ENCODE measurements at places on chromosomes 4 and X.
A peak's percentile ranks its signal among the peaks of the same experiment; 100 is the strongest.

DNA sequence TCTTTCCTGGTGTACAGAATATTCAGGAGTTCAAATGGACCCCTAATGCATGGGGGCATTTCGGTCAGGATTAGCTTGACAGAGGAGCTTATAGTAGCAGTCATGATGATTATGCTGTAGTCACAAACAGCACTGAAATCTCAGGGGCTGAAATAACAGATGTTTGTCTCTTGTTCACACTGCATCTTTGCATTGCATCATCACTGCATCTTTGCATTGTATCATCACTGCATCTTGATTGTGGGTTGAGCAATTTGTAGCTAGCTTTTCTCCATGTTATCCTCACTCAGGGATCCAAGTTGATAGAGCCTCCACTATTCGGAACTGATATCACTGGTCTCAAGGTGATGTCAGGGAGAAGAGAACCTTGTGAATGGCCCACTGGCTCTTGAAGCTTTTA lies 160.9 kb downstream of the GATB start:
- no peak for DNase-seq

- no peak for DNase-seq
Measured at GRCh38 chr4:139562839-139563238, 6.8 kb upstream of the SETD7 start.

DNA sequence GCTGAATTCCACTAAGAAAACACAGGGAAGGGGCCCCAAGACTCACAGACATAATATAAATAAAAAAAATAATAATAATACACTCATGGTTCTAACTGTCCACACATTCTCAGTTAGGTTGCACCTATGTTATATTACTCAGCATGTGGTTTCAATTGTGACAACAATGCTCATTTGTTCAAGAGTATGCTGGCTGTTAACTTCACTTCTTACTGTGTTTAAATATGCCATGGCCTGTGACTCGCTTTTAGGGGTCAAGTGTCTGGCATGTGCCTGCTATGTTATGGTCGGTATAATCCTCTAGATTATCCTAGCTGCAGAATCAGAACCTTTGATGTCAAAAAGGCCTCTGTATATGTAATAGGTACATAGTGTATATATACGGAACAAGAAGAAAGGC lies 324.8 kb upstream of the INTU start:
- no peak for DNase-seq

GRCh38 chr4:38279650-38280322 lies 319.6 kb downstream of the PTTG2 start:
- no peak for DNase-seq

DNA sequence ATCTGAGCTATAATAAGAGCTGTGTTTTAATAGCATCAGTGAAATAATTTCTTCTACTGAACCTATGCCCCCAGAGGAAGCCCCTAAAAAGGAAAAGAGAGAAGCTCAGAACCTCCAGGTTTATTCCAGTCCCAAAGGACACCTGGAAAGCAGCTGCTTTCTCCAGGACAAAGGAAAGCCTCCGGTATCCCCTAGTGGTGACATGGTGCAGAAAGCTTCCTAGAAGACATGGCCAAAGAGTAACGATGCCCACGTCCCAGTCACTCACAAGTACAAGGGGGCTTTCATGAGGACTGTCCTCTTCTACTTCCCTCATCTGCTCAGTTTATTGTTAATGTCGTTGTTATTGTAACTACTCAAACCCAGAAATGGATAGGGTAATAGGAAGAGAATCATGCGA lies 343.9 kb downstream of the UNC5C start:
- peak; percentile 27 for DNase-seq

- DNase-seq = no peak
Measured at GRCh38 chrX:120549483-120550452, 11.0 kb downstream of the CUL4B start.

GRCh38 chr4:155705664-155706063 lies 39.0 kb downstream of the GUCY1A1 start:
- no peak for DNase-seq

DNA sequence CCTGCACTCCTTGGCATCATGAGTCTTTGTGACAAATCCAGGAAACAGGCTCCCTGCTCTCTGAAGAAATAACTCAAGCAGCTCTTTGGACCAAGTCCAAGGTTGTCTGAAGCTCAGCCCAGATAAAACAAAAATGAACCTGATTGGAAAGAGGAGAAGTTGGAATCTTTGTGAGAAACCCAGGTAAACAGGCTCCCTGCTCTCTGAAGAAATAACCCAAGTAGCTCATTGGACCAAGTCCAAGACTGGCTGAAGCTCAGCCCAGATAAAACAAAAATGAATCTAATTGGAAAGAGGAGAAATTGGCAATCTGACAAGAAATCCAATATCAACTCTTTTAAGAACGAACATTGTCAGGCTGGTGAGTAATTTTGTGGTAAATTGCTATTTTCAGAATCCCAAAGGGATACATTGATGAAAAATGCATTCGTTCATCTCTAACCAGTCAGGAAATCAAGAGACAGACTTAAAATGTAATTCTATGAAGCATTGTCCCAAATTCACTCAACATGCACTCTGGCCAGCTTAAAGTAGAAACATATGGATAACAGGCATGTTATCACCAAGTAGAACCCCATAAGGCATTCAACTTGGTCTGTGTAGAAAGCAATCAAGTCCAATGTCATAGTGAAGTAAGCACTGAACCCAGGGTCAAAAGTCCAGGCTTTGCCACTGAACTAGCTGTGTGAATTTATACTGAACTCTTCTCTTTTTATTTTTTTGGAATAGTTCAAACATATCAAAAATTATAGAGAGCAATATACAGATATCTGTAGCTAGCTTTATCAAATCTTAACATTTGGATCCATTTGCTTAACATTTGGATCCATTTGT lies 16.8 kb upstream of the NFXL1 start:
- DNase-seq = no peak

- DNase-seq = no peak
Measured at GRCh38 chr4:124276461-124276860, 436.1 kb downstream of the ANKRD50 start.

DNA sequence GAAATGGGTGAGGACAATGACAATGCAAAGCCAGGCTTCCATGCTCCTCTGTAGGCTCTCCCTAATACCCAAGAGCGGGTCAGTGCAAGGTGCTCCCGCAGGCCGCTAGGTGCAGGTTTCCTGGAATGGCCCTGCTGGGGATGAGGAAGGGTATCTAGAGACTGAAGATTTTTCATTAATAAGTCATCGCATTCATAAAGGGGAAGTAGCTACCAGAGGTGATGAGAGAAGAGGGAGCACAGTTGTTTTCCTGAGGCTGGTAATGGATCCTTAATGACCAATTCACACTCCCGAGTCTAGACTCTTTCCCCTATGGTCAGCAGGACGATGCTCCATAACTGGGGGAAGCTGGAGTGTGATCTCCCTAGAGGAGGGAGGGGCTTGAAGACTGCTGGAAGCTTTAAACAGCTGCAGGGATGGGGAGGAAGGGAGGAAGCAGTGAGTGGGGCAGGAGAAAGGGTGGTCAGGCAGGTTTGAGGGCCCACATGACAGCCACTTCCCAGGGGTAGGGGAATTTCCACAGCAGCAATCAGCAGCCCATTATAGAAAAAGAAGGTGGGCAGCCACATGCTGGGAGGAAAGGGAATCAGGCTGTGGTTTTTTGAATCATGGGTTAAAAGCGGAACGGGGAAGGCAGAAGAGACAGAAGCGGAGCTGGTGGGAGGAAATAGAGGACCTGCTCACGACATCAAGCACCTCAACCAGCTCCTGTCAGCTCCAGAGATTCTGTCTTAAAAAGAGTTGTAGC lies 10.2 kb upstream of the ATP6AP2 start:
- DNase-seq = peak; percentile 78

GRCh38 chr4:100548200-100548560 lies 30.4 kb upstream of the EMCN start:
- no peak for DNase-seq

GRCh38 chr4:144355811-144356757 lies 215.6 kb upstream of the GYPA start:
- DNase-seq = peak; percentile 93

DNA sequence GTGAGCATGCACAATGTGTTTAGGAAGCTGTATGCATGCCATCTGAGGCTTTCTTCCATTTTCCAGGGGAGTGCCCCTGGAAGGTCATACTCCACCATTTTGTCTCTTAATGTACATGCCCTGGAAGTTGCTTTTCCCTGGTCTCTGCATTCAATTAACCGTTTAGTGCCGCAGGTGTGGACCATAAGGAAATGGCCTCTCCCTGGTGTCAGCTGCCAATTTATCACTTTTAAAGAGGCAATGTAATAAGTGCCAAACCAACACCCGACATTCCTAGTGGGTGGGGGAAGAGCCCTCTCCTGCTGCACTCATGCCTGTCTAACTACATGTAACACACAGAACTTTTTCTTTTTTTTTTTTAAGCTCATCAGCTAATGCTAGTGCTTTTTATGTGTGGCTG lies 7.1 kb upstream of the BST1 start:
- no peak for DNase-seq

DNA sequence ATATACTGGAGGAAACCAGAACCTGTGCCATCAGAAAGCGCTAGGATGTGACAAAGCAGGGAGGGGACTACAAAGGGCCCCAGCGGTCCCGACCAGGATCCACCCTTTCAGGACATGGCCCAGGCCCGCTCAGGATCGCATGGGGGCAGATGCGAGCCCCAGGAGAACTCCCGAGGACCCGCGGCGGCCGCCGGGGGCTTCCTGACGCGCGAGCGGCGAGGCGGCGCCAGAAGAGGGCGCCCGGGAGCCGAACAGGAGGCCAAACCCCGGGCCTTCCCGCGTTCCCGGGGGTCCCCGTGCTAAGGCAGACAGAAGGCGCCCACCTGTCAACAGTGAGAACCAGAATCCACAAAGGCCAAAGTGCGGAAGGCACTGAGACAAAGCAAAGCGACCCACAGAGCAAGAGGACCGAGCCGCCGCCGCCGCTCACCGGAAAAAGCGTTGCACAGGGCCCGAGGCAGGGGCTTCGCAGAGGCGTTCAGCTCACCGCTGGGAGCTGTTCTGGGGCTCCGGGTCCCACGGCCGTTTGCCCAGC lies 7.3 kb upstream of the OPN1LW start:
- peak; percentile 45 for DNase-seq

DNA sequence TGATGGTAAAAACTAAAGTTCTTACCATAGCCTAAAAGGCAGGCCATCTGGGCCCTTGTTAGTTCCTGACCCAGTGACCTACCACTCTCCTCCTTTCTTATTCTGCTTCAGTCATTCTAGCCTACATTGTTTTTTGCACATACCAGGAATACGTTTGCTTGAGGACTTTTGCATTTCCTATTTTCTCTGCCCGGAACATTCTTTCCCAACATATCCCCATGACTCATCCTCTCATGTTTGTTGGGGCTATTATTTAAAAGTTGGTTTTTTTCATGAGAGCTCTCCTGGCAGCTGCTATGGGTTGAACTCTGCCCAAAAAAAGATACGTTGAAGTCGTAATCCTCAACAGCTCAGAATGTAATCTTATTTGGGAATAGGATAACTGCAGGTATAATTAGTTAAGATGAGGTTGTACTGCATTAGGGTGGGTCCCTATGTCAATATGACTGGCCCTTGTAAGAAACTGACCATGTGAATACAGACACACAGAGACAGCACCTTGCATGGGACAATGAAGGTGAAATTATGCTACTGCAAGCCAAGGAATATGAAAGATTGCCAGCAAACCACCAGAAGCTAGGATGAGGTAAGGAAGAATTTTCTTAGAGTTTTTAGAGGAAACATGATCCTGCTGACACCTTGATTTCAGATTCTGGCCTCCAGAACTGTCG lies 138.3 kb upstream of the PDHA2 start:
- no peak for DNase-seq

- no peak for DNase-seq
Measured at GRCh38 chr4:80071604-80072227, 1.3 kb downstream of the ANTXR2 start.

DNA sequence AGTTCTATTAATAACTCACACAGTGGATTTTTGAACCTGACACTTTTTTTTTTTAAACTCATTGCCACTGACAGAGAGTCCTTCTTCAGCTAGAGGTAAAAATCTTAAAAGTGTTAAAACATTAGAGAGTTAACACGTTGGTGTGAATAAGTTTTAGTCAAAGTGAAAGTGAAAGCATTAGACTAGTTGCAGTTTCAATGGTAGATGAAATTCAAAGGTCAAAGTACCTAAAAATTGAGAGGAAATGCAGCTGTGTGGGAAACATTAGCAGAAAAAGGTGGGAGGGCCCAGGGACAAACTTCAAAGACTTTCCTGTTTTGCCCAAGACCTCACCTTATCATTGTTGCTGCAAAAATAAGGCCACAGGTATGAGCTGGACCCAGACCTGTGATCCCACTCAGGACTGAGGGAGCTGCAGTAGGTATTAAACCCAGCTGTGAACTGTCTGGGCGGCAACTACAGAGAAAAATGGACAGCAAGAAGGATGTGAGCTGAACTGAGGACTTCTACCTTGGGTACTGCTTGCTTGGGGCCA lies 17.6 kb upstream of the GABRA4 start:
- no peak for DNase-seq

All from Kasumi-1 (cell line).